ENCODE measurements at places on chromosomes 12 and 14.
A peak's percentile ranks its signal among the peaks of the same experiment; 100 is the strongest.

DNA sequence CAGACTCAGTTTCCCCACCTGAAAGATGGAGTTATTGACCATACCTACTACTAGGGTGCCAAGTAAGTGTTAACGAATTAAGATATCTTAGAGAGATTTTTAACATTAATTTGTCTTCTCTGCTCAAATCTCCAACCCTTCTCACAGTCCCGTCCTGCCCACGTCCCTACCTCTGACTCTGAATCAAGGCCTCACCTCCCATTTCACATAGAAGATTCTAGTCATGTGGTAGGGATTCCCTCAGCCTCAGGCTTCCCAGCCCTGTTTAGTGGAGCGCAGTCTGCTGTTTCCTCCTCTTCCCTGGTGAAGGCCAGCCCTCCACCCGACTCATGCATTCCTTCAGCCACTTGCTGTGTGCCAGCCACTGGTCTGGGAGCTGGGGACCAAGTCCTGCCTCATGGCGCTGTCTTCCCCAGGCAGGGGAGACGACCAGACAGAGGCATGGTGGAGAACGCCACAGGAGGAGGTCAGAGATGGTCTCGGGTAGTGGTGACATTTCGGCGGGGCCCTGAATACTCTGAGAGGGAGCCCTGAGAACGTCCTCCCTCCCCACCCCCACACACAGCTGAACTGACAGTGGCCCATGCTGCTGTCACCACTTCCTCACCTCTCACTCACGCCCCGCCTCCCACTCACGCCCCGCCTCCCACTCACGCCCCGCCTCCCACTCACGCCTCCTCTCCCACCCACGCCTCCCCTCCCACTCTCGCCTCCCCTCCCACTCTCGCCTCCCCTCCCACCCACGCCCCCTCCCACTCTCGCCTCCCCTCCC, 38.8 kb downstream of the TMEM63C start:
- no peak for DNase-seq

- DNase-seq: no peak
Observed at GRCh38 chr14:22664261-22664660, 20.1 kb upstream of the OR6J1 start.

DNA sequence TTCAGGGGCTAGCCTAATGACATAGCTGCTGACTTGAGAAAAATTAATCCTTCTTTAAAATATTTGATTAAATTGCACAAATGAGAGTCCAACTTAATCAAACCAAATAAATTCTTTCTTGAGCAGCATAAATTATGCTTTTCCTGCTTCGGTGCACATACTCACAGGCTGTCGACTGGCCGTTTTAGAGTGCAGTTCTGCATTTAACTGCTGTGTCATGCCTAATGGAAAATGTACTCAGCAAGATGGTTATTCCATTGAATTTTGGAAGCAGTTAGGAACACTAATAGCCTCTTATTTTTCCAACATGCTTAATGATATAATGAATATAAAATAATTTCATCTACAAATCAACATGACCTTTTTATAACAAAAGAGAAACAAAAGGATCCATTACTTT, 266.1 kb upstream of the LRIG3 start:
- no peak for DNase-seq

DNA sequence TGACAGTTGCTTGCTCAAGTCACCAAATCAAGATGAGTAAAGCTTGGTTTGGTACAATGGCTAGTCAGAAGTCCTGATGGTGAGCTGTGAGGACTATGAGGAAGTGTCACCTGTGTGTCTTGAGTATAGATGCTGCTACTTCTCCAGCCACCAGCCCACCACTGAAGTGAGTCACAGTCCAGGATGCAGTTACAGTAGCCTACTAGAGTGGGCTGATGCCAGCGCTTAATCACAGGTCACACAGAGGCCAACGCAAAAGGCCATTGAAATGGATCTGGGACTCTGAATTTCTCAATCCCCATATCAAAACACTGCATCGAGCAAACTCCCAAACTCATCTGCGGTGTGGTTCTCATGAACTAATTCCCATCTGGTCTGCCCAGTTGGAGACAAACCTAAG, 223.1 kb downstream of the ANO6 start:
- no peak for DNase-seq

DNA sequence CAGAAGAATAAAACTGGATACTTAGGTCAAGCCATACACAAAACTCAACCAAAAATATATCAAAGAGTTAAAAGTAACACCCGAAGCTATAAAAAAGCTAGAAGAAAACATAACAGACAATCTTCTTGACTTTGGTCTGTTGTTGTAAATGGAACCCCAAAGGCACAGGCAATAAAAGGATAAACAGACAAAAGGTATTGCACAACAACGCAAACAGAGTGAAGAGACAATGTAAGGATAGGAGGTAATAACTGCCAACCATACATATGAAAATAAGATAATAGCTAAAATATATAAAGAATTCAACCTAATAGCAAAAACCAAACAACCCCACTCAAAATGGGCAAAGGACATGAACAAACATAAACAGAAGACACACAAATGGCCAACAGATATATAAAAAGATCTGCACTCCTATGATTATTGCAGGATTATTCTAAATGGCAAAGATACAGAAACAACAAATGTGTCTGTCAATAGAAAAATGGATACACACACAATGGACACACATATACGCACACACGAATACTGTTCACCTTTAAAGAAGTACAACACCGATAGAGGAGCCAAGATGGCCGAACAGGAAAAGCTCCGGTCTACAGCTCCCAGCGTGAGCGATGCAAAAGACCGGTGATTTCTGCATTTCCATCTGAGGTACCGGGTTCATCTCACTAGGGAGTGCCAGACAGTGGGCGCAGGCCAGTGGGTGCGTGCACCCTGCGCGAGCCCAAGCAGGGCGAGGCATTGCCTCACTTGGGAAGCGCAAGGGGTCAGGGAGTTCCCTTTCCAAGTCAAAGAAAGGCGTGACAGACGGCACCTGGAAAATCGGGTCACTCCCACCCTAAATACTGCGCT, 1137.1 kb downstream of the FSCB start:
- DNase-seq: no peak

- no peak for DNase-seq
Observed at GRCh38 chr12:9052610-9053009, 63.1 kb downstream of the A2M start.

DNA sequence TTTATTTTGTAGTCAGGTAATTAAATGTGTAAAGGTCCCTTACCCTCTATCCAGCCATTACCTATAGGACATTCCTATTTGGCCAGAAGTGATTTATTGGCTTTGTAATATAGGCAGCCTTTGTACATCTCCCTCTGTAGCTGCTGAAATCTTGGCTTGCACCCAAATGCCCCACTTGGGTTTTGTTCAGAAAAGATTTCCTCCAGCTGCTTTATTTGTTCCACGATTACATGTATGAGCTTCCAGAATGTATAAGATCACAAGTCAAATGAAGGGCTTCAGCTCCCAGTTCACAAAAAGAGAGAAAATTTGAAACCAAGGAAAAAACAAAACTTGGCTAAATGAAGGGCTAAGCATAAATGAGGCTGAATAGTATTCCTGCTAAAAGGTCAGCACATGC, 103.4 kb downstream of the EFCAB11 start:
- DNase-seq: no peak

DNA sequence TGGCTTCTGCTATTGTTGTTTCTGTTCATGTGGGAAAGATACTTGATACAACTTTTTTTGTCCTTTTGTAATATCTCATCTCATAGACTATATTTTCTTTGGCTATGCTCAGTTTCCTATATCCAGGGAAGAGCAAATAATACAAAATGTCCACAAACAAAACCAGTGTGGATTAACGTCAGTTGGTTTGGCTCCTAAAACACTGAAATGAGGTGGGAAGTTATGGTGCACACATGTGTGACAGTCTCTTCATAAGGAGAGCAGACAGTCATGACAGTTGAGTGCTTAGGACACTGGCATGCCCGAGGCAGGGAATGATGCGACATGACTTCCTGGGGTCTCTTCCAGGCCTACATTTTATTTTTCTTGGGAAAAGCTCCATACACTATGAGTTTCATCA, 27.5 kb downstream of the RHOJ start:
- no peak for DNase-seq

GRCh38 chr14:53260928-53261327, 107.8 kb upstream of the DDHD1 start:
- DNase-seq: no peak

DNA sequence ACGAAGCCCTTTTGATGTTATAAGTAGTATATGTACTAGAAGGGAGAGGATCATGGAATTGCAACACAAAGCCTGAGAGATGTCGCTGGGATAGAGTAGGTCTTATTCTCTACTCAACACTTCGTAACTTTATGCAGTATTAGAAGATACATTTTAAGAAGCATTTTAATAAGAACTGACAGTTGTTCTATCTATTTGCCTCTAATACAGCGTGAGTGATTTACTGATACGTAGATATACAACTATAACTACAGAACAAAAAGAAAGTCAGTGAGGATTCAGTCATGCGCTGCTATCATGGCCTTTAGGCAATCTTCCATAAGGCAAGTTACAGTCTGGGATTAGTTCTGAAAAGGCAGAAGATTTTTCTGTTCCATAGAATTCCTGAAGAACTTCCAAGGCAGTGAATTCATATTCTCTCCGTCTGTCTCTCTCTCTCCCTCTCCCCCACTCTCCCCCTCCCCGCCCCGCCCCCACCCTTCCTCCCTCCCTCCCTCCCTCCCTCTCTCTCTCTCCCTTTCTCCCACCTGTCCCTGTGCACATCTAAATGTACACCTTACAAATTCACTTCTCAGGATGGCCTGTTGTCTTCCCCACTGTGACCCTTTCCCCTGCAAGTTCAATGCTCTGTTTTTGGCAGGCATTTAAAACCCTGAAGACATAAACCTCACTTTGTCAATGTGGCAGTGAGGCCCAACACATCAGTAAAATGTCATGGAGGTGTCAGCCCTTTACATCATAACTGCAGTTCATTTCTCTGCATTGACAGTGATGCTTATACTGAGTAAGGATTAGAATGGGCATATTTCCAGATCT, 470.6 kb downstream of the EGLN3 start:
- DNase-seq: no peak

GRCh38 chr12:116880817-116881324, 370 bp downstream of the HRK start:
- DNase-seq: peak; percentile 30

DNA sequence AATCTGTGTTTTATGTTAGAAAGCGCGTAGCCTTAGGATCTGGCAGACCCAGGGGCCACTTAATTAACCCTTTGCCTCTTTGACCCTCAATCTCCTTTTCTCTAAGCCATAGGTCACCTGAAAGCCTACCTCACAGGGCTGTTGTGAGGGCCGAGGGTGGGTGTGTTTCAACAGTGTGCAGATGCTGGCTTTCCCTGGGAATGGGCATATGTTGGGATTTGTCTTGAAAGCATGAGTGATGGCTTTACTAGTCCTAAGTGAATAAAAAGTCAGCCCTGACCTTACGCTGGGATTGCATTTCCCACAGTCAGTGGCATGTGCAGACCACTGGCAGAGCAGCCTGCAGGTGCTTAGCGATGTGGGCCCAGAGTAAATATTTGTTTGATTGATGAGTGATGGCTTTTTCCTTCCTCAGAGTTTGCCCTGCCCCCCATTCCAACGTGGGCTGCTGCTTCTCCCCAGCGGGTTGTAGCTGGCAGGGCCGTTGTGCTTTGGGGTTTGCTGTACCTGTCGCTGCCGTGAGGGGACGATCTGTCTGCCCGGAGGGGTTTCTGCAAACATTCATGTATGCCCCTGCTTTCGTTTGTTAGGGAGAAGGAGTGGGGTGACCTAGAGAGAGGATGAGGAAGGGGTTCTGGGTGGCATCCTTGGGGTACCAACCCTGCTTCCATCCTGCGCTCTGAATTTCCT, 31.5 kb downstream of the MEG3 start:
- DNase-seq: no peak

DNA sequence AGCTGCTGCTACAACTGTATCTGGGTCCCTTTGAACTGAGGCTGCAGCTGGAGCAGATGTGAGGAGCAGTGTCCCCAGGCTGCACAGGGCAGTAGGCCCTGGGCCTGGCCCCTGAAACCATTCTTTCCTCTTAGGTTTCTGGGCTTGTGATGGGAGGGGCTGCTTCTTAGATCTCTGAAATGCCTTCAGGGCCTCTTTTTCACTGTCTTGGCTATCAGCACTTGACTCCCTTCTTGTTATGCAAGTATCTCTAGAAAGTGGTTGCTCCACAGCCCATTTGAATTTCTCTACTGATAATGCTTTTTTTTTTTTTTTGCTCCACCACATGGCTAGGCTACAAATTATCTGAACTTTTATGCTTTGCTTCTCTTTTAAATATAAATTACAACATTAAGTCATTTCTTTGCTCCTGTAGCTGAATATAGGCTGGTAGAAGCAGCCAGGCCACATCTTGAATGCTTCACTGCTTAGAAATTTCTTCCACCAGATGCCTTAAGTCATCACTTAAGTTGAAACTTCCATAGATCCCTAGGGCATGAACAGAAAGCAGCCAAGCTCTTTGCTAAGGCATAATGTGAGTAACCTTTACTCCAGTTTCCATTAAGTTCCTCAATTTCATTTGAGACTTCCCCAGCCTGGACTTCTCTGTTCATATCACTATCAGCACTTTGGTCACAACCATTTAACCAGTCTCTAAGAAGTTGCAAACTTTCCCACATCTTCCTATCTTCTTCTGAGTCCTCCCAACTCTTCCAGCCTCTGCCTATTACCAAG, 41.1 kb downstream of the ACSM4 start:
- no peak for DNase-seq

- DNase-seq: no peak
Observed at GRCh38 chr12:39722504-39722903, 102.9 kb upstream of the ABCD2 start.

GRCh38 chr14:81952917-81953316, 419.3 kb upstream of the SEL1L start:
- no peak for DNase-seq

DNA sequence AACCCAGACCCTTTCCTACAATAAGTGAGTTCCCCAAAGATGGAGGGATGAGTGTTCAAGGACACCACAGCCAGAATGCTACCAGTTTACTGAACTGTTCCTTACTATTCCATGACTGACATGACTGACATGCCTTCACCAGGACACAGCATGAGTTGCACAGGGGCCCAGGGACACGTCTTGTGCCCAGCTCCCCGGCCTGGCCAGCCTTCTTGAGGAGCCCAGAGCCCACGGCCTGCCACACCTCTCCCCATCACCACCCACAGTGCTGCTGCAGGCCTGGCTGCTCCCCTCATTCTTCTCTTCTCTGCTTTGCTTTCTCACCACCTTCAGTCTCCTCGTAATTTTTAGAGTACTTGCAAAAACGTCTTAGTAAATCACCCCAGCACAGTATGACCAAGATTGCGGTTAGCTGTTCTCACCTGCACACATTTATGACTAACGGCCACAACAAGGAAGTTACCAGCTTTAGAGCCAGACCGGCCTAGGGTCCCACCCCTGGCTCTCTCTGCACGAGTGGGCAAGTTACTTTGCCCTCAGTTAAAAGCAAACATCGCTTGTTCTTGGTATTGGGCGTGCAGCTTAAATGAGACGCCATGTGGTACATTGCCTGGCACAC, 18.5 kb downstream of the PPP2R5E start:
- no peak for DNase-seq

- DNase-seq: no peak
Observed at GRCh38 chr12:96311191-96311590, 89.0 kb downstream of the CDK17 start.
